NCI-H345 (cell line): ENCODE measurements at places on chromosomes 1 and 21.
A peak's percentile ranks its signal among the peaks of the same experiment; 100 is the strongest.

- DNase-seq = no peak
Measured at GRCh38 chr1:32204943-32205361, 519 bp upstream of the IQCC start.

GRCh38 chr1:217982331-217983050, 302.6 kb upstream of the RRP15 start:
- DNase-seq = no peak

GRCh38 chr1:17915511-17916197, 160.5 kb downstream of the ACTL8 start:
- DNase-seq = no peak

GRCh38 chr1:182237329-182237728, 154.3 kb downstream of the GLUL start:
- DNase-seq = no peak

DNA sequence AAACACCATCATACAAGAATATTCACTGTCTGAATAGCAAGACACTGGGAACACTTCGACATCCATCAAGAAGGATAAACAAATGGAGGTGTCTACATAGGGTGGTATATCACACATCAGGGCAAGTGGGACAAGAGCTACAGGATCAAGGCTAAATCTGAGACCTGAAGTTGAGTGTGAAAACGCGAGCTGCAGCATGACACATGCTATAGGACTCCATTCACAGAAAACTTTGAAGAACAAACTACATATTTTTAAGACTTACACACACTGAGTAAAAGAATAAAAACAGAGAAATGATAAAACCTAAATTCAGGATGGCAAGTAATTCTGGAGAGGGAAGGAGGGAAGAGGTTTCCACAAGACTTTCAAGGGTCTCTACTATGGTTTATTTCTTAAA, 2.1 kb downstream of the TTC39A start:
- no peak for DNase-seq

GRCh38 chr1:248152056-248152827, 7.3 kb downstream of the OR2M5 start:
- no peak for DNase-seq

DNA sequence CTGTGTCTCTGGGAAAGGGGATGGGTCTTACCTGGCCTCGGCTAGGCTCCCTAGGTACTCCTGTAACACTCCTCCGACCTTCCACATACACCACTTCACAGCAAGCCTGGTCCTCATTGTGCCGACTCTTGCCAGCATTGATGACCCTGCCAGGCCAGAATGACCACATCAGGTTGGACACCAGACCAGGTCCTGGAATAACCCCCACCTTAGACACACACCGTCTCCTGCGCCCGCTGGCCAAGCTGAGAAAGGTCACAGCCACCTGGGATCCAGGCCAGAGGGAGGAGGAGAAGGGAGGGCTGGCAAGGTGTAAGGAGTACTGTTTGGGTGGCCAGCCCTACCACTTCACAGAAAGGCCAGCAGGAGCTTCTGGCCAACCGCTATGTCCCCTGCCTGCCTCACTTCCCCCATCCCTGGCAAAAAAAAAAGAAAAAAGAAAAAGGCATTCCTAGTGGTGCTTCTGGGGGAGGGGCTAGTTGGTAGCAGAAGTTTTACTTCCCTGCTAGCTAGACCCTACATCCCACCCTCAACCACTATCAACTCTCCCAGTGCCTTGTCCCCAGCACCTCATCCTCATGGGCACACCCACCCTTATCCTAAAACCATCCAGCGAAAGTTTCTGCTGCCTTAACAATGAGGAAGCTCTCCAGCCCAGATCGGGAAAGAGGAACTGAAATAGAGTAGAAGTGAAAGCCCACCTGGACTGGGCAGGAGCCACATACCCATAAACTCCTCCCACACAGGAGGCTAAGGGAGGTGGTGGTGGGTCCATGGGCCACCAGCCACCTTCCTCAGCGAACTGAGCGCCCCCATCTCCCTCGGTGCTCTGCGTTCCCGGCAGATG, 1.4 kb downstream of the PPM1J start:
- no peak for DNase-seq

DNA sequence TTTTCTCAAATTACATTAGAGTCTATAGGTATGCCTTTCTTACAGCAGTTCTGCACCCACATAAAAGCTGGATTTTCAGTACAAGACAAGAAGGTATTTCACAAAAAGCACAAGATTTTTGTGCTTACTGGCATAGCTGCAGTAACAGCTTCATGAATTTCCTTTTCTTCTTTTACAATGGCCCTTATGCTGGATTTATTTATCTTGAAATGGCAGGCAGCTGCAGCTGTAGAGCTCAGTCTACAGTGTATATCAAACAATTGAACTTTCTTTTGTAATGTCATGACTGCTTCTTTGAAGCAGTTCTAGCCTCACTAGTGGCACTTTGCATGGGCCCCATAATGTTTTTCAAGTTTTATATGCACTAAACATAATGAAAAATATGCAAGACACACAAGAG, 510.2 kb downstream of the KCNT2 start:
- DNase-seq = peak; percentile 29

GRCh38 chr1:147717706-147718097, 42.7 kb downstream of the GJA5 start:
- DNase-seq = no peak

GRCh38 chr1:183887826-183888819, 83.2 kb downstream of the RGL1 start:
- DNase-seq = no peak

DNA sequence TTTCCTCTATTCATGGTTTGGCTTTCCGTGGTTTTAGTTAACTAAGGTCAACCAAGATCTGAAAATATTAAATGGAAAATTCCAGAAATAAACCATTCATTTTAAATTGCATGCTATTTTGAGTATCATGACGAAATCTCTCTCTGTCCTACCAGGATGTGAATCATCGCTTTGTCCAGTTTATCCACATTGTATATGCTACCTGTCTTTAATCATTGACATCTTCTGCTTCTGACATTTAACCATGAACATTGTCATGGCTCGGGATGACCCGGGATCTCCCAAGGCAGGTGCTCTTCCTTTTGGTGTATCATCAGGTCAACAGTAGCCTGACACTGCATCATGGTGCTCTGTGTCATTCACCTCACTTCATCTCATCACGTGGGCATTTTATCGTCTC, 125.5 kb upstream of the HNRNPU start:
- no peak for DNase-seq
